ENCODE measurements at places on chromosomes 3 and 15.
A peak's percentile ranks its signal among the peaks of the same experiment; 100 is the strongest.

DNA sequence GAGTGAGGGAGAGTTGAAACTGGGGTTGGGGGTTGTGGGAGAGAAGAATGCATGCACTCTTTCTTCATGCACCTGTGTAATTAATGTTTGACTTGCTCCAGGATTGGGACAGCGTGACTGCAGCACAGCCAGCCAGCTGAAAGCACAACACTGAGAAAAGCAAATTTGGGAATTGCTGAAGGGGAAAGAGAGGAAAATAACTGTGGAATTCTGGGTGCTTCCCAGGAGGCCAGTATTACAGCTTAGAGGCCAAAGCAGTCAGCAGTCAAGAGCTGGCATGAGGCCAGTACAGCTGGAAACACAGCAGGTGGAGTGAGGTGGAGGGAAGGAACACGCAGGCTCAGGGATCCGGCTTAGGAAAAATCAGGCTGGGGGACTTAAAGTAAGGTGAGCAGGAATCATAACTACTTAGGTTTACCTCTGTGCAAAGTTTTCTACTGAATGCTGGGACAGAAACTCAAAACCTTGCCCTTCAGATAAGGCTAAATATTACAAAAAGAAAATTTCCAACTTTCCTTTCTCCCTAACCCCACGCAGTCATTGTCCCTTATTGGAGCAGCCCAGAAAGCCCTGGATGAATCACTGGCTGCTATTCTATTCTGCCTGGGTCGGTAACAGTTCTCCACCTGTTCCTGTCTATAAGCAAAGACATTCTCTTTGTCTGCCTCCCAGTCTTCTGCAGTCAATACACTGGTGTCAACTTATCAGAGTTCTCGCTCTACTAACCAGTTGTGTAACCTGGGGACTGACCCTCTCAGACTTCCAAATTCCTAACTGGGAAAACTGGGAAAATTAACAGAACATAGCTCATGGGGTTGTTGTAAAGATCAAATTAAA is 167.2 kb downstream of the MAGI1 start:
- DNase-seq, result no peak

GRCh38 chr3:195466251-195466650 is 23.4 kb upstream of the ACAP2 start:
- DNase-seq, result peak; percentile 31

DNA sequence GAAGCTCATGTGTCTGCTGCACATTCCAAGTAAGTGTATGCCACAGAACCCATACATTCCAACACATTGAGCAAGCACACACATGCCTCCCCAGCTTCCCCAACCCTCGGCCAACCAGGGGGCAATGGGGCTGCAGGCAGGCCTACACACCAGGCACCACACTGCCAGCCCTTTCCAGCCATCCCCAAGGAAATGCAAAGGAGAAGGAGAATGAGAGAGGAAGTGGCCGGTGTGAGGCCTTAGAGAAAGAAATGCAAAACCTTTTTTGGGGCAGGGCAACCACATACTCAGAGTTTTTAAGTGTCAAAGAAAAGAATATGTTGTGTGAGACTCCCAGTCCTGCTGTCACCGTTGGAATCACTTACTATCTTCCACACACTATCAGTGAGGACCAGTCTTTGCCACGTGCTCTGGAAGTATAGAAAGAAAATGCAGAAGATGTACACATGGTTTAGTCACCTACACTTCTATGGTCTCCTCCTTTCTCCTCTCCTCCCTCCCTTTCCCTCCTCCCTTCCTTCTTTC is 11.1 kb downstream of the IGF2BP2 start:
- DNase-seq, result peak; percentile 97

DNA sequence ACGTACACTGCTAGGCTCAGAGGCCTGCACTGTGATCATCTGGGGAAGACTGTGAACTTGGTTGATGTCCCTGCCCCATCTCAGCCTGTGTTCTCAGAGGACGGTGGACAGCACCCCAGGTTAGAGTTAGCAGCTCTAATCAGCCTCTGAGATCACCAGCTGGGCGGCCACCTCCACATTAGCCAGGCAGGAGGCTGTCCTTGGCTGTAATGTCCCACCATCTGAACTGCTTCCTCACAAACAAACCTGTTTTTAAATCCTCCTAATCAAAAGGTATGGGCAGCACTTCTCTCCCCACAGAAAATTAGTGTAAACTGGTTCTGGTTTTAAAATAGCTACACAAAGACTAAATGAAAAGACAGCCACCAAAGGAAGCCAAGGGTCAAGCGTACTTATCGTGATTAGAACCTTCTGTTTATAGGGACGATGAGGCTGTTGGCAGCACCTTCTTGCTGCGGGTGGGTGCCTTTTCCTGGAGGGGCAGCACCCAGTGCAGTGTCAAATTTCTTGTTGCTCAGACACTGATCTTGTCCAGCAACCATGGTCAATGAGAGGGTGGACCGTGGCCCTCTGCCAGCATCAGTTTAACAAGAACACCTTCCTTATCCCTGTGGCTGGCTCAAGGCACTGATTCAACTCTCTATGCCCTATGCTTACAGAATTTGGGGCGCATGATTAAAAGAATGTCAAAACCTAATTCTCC is 24.6 kb downstream of the ACSBG1 start:
- DNase-seq, result no peak

GRCh38 chr3:16140116-16140893 is 34.2 kb upstream of the GALNT15 start:
- DNase-seq, result peak; percentile 73

GRCh38 chr3:187616307-187616972 is 53.8 kb downstream of the SST start:
- peak; percentile 40 for DNase-seq

- DNase-seq, result no peak
Observed at GRCh38 chr15:32119694-32120330, 89.5 kb downstream of the CHRNA7 start.

DNA sequence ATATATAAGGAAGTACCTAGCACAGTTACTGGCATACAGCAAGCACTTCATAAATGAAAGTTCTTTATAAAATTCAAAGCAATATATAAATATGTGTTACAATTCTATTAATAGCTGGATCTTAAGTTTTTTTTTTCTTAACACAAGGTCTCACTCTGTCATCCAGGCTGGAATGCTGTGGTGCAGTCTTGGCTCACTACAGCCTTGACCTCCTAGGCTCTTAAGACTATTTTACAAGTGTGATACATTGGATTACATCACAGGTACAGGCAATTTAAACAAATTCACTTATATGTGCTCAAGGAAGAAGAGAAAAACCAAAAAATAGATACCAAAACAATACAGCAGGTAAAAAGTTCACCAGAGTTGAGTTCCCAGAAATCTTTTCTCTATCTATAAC is 60.6 kb downstream of the ZNF280D start:
- peak; percentile 9 for DNase-seq

Measured in NCI-H226 (cell line).